Naive thymus-derived CD4-positive, alpha-beta T cell (primary cell): ENCODE measurements at places on chromosomes 7 and 10.
A peak's percentile ranks its signal among the peaks of the same experiment; 100 is the strongest.

DNA sequence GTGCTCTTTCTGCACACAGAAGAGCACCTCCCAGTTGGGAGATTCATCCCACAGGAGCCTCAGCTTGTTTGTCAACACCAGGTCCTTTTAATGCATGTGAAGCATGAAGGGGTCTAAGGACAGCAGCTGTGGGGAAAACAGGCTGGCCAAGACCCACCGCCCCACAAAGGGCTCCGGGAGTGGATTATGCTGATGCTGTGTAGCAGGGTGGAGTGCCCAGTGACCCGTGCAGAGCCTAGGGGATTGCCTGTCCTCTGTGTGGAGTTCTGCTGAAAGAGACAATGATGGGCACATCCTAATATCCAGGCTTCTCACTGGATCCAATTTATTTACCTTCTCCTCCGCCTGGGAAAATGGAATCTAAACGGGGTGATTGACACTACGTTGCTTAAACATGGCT lies 74.0 kb downstream of the PIP4K2A start:
- no peak for DNase-seq

GRCh38 chr7:150969475-150969874 lies 8.6 kb downstream of the KCNH2 start:
- DNase-seq: no peak

DNA sequence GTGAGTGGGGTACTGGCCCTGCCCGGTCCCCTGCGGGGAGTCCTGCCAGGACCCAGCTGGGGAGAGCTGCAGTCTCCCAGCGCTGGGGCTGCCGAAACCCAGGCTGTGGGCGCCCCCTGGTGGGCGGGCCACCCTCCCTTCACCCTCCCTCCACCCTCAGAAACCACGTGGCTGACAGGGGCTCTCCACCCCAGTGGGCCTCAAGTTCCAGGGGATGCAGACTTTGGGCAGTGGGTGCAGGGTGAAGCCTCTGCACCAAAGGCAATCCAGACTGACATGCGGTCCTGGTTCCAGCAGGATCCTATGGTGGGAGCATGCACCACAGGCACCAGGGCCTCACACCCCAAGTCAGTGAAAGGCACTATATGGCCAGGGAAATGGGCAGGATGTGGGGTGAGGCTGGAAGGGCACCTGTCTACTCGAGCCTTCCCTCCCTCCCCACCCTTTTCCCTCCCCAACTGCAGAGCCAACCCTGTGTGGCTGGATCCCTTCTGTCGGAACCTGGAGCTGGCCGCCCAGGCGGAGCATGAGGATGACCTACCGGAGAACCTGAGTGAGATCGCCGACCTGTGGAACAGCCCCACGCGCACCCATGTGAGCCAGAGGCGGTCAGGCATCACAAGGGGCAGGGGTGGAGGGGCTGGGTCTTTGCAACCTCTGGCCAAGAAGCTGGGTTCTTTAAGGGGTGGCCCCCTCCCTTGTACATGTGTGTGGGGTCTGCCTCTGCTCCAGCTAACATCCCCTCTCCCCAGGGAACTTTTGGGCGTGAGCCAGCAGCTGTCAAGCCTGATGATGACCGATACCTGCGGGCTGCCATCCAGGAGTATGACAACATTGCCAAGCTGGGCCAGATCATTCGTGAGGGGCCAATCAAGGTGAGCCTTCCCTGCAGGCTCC lies 38.8 kb downstream of the PSAP start:
- peak; percentile 76 for DNase-seq

GRCh38 chr10:123648595-123648994 lies 17.6 kb upstream of the GPR26 start:
- no peak for DNase-seq
